ENCODE measurements at places on chromosomes 1 and 21. TPM values are rescaled to one million over a fixed set of nuclear protein-coding genes. Genes with fewer than 3 reads are reported as not detected.

The ITLN2 gene
- total RNA-seq, result not detected

The MIGA1 gene
- 11.1 TPM for total RNA-seq

DNA sequence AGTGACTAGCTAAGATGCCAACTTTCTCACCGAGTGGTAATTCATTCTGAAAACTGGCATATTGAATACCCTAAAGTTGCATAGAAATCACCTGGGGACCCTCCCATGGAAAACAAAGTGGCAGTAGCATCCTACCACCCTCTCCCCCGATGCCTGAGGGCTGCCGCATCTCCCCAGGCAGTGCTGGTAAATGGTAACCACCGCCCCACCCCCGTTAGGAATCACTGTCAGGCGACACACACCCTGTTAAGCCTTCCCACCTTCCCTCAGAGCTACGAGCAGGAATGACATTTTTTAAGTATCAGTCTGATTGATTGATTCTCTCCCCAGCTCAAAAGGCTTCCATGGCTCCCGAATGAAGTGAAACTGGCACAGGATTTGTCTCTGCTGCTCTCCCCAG is 28.3 kb downstream of the TMPRSS2 start:
- DNase-seq, result no peak

- no peak for DNase-seq
Measured at GRCh38 chr1:230773396-230774033, 26.3 kb downstream of the CAPN9 start.

DNA sequence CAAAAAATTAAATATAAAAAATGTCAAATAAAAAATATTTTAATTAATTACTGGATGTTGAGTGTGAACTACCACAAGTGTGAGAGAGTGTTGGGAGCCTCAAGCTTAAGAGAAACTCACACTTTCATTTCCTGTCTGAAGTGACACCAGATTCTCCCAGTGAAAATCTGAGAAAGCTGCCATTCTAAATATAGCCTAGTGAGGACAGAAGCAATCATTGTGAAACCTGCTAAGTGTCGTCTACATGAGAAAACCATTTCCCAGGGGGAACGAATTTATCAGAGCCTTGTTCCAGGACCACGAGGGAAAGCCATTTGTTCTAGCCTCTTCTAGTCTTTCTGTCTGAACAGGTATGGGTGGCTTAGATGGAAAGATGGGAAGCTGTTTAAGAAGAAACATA is 329.3 kb upstream of the PRMT6 start:
- DNase-seq, result no peak

- no peak for DNase-seq
Measured at GRCh38 chr1:235642943-235643371, 6.6 kb downstream of the GNG4 start.

All from activated B cell treated with CpG ODN at 0.5 μM for 24 hours (primary cell).